GDM1 (cell line): ENCODE measurements at places on chromosomes 2 and 18.

DNA sequence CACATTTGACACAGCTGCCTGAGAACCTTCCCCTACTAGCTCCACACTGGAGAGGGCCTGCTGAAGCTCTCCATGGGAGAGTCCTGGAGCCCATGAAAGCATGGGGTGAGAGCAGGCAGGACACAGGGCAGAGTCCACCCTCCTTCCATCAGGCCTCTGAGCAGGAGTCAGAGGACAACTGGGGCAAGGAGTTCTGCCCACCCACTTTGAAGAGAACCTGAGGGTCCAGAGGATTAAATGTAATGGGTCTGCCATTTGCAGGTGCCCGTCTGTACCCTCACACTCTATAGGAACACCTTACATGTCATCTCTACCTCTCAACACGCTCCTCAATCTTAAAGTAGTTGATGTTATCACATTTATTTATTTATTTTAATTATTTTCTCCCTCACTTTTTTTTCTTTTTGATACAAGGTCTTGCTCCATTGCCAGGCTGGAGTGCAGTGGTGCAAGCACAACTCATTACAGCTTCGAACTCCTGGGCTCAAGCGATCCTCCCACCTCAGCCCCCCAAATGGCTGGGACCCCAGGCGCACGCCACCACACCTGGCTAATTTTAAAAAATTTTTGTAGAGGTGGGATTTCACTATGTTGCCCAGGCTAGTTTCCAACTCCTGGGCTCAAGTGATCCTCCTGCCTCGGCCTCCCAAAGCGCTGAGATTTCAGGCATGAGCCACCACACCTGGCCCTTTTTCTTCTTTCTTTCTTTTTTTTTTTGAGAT is 10.2 kb downstream of the ADRA2B start:
- DNase-seq: no peak

DNA sequence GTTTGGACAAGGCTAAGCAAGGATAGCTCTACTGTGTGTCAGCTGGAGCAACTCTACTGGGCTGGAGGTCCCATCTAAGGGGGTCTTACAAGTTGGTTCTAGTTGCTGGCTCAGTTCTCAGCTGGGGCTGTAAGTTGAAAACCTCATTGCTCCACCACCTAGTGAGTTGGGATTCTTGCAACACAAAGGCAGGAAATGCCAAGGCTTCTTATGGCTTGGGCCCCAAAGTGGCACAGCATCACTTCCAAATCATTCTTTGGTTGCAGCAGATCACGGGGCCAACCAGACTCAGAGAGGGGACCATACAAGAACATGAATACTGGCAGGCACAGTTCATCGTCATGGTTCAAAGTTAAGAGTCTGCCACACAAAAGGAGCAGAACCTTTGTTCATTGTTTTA is 332.7 kb downstream of the LRRTM1 start:
- DNase-seq: no peak

DNA sequence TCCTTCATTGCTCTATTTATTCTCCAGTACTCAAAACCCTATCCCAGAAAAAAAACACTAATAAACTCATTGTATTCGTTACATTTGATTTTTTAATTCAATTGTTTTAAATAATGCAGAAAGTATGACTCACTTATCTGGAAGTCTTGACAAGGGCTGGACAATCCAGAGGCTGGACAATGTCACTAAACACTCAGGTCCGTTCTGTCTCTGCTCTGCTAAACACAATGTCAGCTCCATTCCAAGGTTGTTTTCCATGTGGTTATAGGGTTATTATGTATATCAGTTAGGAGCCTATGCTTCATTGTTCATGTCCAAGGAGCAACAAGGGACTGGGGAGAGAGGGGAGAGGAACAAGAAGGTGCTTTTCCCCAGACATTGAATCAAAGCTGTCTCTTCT is 125.5 kb downstream of the IRS1 start:
- no peak for DNase-seq

DNA sequence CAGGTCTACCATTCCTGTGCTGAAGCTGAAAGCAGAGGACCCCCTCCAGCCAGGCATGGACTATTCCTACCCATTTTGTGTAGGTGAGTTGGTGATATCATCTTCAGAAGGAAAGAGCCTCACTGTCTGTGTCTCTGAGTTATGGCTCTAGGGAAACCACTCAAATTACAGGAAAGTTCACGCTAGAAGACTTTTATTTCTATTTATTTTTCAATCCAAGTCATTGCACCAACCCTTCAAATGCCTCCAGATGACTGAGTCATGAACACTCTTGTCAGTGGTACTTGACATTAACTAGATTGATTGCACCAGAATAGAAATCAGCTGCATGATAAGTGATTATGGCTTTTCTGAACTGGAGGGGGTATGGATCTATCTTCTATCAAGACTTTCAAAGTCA is 338.4 kb downstream of the MBD2 start:
- DNase-seq: no peak

DNA sequence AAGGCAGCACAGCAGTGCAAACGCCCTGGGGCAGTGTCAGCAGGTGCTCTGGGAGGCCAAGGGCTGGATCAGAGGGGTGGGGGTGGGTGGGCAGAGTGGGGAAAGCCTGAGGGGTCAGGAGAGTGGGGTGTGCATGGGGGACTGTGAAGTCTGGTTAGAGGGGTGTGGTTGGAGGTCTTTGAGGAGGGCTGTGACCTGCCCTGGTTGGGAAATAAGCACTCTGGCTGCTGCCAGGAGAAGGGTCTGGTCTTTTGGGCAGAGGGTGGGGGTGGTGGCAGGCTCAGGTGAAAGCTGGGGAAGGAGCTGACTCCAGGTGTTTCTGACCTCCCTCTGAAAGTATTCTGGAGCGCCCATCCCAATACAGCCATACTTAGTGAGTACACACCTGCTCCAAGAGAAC is 4.2 kb downstream of the ALPI start:
- DNase-seq: no peak

GRCh38 chr18:51053814-51054213 is 23.8 kb downstream of the SMAD4 start:
- DNase-seq: no peak

DNA sequence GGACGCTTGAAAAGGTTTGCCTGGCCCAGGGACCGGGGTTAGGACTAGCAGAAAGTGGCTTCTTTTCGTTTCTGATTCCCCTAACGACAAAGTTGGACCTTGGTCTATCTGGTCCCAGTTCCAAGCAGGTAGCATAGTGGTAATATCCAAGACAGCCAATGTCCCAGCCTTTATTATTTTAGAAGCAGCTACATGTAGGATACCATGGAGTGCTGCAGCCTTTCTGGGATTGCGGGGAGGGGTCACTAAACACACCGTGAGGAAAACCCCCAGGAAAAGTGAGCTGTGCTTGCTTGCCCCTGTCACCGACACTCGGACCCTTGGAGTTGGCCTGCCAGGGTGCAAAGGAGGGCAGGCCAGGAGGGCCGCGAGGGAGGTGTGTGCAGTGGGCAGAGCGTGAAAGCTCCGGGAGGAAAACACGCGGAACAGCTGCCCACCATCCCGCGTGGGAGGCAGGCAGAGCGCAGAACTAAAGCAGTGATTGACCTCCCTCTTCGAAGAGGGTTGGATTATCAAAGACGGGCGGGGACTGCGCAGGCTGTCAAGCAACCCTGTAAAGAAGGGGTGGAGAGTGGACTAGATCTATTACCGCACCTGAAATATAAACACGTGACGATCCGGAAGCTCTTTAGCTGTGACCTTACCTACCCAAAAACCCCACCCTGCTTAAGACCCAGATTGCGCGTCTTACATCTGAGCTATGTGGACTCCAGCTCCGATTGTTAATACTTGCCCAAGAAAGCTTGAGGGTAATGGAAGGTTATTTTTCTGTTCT is 624 bp upstream of the MAP4K3 start:
- no peak for DNase-seq

- DNase-seq: no peak
Measured at GRCh38 chr2:62340994-62341484, 145.1 kb downstream of the B3GNT2 start.

- DNase-seq: no peak
Measured at GRCh38 chr18:36511791-36512352, 214.4 kb downstream of the FHOD3 start.

DNA sequence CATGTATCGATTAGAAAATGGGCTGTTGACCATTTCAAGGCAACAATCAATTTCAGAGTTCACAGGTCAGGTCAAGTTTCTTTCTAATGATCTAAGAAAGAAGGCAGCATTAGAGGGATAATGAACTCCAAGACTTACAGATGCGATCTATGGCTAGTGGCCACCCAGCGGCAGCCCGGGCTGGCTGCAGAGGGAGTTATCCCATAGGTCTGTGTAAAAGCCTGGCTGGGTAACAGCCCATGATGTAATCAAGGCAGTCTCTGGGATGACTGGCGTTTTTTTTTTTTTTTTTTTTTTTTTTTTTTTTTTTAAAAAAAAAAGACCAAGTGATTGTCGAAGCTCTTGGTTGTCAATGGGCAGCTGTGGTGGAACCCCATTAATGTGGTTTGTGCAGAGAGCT is 171.1 kb upstream of the SKOR2 start:
- no peak for DNase-seq

- no peak for DNase-seq
Measured at GRCh38 chr2:151967829-151968722, 130.8 kb downstream of the CACNB4 start.

- DNase-seq: no peak
Measured at GRCh38 chr2:226354434-226354833, 445.2 kb downstream of the IRS1 start.

- DNase-seq: no peak
Measured at GRCh38 chr2:120747281-120747680, 11.6 kb downstream of the GLI2 start.

GRCh38 chr2:19883971-19884720 is 17.6 kb downstream of the TTC32 start:
- DNase-seq: no peak

DNA sequence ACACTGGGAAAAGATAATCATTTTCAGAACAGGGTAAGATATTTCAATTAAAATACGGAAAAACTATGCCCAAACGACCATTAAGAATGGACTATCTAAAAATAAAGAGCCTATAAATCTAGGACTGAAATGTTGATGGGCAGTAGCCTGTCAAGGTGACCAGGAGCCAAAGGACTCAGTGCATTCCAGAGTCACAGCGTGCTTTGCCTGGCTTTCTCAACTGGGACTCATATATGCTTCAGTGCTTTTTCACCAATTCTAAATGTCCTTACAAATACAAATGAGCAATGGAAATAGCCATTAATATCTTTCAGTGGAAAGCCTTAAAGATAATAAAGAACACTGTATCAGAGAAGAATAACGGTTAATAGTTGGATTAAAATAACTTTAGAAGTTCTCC is 35.4 kb downstream of the PREPL start:
- no peak for DNase-seq

DNA sequence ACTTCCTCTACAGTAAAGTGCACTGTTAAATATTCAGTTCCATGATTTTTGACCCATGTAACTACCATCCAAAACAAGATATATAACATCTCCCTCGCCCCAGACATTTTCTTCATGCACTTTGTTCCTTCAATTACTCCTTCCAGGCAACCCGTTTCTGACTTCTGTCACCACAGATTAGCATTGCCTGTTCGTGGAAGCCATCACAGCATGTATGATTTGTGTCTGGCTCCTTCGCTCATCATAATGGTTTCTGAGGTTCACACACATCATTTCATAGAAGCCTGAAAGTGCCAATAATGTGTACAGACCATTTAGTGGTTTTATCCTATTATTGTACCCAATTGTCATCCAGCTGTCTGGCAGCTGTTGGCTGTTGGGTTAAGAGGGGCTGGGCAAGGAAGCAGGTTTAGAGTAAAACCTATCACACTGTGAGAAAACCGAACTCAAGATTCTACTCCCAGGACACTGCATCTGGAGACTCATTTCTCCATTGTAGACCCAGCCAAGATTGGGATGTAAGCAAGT is 16.1 kb downstream of the ARHGAP28 start:
- no peak for DNase-seq

DNA sequence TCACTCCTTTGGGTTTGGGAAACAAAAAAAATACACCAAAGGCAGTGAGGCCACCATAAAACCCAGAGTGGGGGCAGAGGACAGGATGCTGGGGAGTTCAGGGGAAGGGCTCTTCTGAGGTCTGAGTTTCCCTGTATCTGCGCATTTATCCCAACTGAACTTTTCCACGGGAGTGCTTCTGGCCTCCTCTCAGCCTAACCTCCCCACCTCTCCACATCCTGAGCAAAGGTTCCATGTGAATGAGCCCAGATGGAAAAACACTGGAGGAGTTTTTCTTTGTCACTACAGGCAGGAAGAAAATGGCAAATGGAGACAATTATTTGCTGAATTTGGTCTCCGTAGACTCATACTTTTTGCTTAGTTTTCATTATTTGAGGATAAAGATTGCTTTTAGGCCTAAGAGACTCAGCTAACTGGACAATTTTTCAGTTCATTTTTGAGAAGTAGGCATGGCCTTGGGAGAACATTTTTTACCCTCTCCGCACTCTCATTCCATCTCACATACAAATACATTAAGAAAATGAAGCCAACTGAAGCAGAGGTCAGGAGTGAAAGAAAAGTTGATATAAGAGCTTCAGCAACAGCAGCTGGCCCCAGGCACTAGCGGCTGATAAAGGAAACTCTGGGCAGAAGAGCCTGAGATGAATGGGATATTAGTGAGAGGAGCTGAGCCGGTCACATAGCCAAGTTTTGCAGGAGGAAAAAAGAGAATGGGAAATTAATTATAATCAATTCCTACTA is 82.6 kb upstream of the CYP1B1 start:
- DNase-seq: no peak

DNA sequence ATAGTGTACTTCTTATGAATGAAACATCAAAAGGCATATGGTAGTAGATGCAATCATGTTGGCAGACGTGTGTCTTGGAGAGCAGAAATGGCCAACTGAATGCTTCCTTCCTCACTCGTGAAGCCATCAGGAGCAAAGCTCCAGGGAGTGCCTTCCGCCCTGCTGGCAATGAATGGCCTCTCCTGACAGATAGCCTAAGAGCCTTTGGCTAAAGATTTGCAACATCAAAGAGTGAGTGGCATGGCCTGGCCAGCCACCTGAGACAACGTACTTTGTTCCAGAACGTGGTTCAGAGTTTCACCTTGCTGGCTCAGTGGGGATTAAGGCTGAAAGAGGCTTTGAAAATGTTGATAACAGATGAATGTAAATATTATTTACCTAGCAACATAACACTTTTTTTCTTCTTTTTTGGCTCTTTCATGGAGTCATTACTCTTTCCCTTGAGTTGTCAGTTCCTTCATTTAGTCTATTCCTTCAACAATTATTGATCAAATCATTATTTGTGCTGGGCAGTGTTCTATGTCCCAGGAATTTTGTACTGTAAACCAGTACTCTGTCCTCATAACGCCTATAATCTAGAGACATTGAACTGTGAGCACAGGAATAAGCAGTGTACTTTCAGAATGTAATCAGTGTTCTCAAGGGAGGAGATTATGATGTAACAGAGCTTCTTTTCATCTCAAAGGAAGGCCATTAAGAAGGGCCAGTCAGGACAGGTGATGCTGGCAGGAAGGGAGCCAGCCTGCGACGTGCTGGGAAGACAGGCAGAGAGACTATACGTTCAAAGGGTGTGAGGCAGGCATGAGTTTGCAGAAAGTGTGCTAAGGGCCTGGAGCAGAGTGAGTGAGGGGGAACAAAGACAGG is 59.4 kb upstream of the SH3RF3 start:
- DNase-seq: no peak

GRCh38 chr2:165720511-165720910 is 73.5 kb downstream of the GALNT3 start:
- no peak for DNase-seq
